ENCODE measurements at places on chromosomes 3 and 15.
A peak's percentile ranks its signal among the peaks of the same experiment; 100 is the strongest.

GRCh38 chr15:90691982-90692773 is 25.0 kb upstream of the BLM start:
- DNase-seq, result no peak

DNA sequence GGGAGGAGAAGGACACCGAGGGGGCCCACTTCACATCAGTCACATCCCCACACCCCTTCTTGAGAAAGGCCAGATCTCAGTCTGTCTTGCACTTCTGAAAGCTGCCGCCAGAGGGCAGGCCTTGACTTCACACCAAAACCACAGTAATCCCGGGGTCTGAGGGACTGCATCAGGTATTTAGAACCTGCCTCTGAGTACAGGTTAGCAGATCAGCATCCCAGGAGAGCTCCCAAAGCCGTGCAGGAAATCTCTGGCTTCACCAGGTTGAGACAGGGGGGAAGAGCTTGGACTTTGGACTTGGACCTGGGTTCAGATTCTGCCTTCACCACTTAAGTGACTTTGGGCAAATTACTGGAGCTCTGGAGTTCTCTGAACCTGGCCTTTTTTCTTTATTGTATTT is 50.3 kb downstream of the LHFPL4 start:
- DNase-seq, result peak; percentile 79

- no peak for DNase-seq
Observed at GRCh38 chr3:157427901-157428300, 8.7 kb upstream of the PTX3 start.

GRCh38 chr3:58575971-58576652 is 1.1 kb downstream of the FAM107A start:
- DNase-seq, result no peak

DNA sequence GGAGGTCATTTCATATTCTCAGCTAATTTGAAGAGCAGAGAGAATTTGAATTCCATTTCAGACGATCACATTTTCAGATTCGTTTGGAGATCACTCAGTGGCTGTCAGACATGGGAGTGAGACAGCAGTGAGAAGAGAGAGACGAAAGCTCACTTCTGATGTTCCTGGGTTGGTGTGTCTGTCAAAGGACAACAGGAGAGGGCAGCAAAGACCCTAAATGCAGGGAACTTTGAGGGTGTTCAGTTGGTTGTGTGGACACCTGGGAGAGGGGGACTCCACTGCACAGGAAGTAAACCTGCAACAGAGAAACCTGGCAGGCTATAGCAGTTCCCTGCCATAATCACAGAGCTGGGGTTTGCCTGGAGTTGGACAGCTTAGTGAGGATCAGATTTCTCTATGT is 675.1 kb downstream of the SQOR start:
- DNase-seq, result no peak

DNA sequence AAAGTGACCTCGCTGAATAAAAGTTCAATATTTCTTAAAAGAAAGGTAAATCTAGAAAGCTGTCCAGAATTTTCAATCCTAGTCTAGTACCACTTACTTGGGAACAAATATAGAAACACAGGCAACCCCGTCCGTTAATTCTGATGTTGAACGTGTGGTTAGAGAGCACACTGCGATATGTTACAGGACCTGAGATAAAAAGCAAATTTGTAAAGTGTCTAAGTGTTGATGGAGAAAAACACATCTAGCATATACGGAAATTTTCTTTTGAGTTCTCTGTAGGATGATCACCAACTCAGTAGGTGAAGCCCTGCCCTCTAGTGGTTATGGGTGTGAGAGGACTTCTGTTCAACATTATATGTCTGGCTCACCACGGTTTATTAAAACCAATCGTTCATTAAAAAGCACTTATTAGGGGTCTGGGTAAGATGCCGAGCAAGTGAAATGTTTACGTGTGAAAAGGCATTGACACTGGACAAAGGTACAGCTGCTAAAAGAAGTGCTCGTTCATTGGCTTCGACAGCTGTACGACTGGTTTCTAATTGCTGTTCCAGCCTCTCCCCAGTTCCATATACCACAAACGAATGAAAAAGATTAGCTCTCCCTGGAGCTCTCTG is 1.0 kb upstream of the ATP2C1 start:
- DNase-seq, result peak; percentile 50

- DNase-seq, result no peak
Observed at GRCh38 chr3:131717493-131717892, 214.7 kb upstream of the MRPL3 start.

GRCh38 chr15:52144656-52145178 is 32.1 kb upstream of the BCL2L10 start:
- no peak for DNase-seq

- no peak for DNase-seq
Observed at GRCh38 chr3:23567917-23568316, 237.8 kb upstream of the UBE2E1 start.

GRCh38 chr15:38085114-38085513 is 150.7 kb downstream of the TMCO5A start:
- no peak for DNase-seq

GRCh38 chr3:50347187-50347813 is 1.8 kb upstream of the ZMYND10 start:
- DNase-seq, result peak; percentile 62

DNA sequence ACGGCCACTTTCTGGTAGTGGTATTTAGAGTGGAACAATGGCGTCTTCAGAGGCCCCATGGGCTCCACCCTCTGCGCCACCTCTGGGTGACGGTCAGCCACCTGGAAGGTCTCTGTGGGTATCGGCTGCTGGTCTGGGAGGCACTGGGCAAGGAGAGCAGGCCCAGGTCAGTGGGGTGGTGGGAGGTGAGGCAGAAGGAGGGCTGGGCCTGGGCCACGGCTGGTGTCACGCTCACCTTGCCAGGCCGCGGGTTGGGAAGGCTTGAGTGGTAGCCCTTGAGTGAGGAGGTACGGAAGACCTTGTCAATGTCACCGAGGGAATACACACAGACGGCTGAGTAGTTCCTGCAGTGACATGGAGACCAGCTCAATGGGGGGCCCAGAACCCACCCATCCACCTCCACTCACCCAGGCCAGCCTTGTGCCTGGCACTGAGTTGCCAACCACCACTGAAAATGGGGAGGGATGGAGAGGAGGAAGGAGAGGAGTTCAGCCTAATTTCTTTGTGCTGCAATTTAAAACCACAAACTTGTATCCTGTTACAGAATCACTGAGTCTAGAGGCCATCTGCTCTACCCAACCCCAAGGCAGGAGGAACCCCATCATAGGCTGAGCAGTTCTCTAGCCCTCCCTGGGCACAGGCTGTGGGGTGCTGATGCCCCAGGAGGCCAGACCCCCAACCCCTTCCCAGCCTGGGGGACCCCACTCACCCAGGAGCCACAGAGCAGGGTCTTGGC is 19.0 kb downstream of the SEMA7A start:
- DNase-seq, result no peak

GRCh38 chr3:185052631-185053030 is 100.2 kb downstream of the C3orf70 start:
- DNase-seq, result no peak

- DNase-seq, result no peak
Observed at GRCh38 chr15:66721501-66721937, 19.5 kb downstream of the SMAD6 start.

- DNase-seq, result peak; percentile 56
Observed at GRCh38 chr3:46406788-46407611, at the start of the genes CCR5AS and CCRL2. Gene CCR5AS (minus strand): TSS chr3:46407066. Gene CCRL2 (plus strand): TSS chr3:46407259. CDS start chr3:46408080, 821 bp downstream.

DNA sequence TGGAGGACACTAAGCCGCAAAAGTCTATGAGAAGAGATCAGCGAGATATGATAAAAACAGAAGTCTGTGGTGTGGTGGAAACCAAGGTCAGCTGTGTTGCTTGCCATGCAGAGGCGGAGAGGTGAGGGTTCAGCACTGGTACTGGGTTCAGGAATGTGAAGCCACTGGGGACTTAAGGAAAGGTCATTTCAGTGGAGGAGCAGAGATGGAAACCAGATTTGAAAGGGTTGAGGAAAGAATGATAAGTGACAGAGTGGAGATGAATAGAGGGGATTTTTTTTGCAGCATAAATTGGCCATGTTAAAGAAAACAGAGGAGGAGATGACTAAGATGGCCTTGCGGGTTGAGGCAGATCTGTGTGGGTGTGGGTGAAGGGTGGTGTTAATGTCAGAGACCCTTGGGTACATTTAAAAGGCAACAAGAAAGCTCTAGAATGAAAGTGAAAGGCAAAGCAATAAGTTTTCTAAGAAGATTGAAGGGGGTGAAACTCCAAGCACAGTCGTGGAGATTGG is 265.5 kb downstream of the ADAMTSL3 start:
- DNase-seq, result no peak

DNA sequence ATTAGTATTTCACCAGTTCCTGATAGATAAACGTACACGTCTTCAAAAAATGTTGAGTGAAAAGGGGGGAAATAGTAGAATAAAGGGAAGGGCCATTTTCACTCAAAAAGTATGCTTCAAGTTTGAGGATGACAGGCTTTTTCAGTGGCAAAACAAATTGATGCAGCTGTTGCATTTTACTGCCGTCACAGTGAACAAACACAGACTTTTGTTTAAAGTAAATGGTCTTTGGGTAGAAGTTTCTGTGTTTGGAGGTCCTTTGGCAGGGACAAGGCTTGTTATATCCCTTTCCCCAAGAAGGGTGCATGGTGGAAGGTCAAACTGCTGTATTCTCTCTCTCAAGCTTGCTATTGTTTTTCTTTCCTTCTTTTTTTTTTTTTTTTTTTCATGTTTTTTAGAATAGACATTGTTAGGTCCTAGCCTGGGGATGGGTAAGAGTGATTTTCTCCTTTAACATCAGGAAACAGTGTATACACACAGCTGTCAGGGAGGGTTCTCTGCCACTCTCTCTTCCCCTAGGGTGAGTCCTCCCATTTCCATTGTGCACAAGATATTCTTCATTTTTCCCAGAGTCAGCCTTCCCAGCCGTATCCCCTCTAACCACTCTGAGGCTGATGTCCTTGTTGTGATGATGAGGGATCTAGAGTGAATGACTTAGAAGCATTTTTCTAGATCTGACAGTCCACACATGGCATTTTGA is 6.6 kb upstream of the SUCNR1 start:
- no peak for DNase-seq

GRCh38 chr15:68152342-68152741 is 52.8 kb downstream of the CALML4 start:
- no peak for DNase-seq

Data from activated CD4-positive, CD25-positive, alpha-beta regulatory T cell treated with anti-CD3 and anti-CD28 coated beads, Interleukin-2, amount 50 U/mL, for 72 hours (primary cell).